ENCODE measurements at places on chromosomes 5 and 9. TPM values are rescaled to one million over a fixed set of nuclear protein-coding genes. Genes with fewer than 3 reads are reported as not detected.

The EGFL7 gene
- 26.7 TPM for total RNA-seq

The ZDHHC21 gene
- 3.5 TPM for total RNA-seq

The AGXT2 gene
- not detected for total RNA-seq

The EPB41L4A gene
- total RNA-seq, result 1.6 TPM

The ZER1 gene
- 20.2 TPM for total RNA-seq

The NTMT1 gene
- total RNA-seq, result 87.0 TPM

The ALDOB gene
- total RNA-seq, result not detected

The NACC2 gene
- total RNA-seq, result 19.4 TPM

The QRFP gene
- not detected for total RNA-seq

The SOX30 gene
- total RNA-seq, result not detected

The LCP2 gene
- under 0.01 TPM for total RNA-seq

The TMC1 gene
- total RNA-seq, result not detected

The IL4 gene
- not detected for total RNA-seq

The ARSK gene
- 11.1 TPM for total RNA-seq

The PLAA gene
- 26.0 TPM for total RNA-seq

The PLEKHG4B gene
- total RNA-seq, result 0.39 TPM

The OGN gene
- total RNA-seq, result not detected

The SHROOM1 gene
- 114 TPM for total RNA-seq

The SEMA4D gene
- total RNA-seq, result 0.91 TPM

Data from epithelial cell of alveolus of lung (primary cell).